ENCODE measurements at places on chromosomes 11 and 22.

DNA sequence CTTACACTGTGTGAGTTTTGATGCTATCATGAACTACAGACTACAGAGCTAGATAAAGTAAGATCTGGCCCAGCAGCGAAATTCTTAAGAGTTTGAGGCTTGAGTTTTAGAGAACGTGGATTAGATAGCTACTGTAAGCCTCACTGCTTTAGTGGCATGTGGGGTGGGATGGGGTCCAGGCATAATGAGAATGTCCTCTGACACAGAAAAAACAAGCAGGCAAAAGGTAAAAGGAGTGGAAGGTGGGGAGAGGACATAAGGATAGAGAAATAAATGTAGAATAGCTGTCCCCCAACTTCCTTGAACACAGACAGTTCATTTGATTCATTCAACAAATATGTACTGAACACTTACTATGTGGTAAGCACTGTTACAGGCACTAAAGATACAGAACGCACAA lies 324.5 kb upstream of the PITPNB start:
- DNase-seq, result no peak

- DNase-seq, result peak; percentile 23
Observed at GRCh38 chr22:45344334-45344733, 34.6 kb downstream of the FAM118A start.

- no peak for DNase-seq
Observed at GRCh38 chr22:44220727-44221680, 40.3 kb downstream of the PARVG start.

DNA sequence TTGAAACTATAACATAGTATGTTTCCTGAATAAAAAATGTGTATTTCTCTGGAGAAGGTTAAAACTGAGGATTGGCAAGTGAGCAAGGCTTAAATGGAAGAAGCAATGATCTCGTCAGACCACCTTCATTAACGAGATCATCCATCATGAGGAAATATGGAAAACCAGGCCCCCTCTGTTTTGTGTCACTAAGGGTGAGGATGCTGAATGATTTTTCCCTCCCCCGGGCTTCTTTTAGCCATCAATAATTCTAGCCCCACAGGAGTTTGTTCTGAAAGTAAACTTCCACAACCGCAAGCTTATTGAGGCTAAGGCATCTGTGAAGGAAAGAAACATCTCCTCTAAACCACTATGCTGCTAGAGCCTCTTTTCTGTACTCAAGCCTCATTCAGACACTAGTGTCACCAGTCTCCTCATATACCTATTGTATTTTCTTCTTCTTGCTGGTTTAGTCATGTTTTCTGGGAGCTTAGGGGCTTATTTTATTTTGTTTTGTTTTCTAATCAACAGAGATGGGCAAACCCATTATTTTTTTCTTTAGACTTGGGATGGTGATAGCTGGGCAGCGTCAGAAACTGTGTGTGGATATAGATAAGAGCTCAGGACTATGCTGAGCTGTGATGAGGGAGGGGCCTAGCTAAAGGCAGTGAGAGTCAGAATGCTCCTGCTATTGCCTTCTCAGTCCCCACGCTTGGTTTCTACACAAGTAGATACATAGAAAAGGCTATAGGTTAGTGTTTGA lies 5.8 kb upstream of the HBE1 start:
- peak; percentile 11 for DNase-seq

- no peak for DNase-seq
Observed at GRCh38 chr11:62999649-63000048, 14.9 kb upstream of the SLC22A6 start.

DNA sequence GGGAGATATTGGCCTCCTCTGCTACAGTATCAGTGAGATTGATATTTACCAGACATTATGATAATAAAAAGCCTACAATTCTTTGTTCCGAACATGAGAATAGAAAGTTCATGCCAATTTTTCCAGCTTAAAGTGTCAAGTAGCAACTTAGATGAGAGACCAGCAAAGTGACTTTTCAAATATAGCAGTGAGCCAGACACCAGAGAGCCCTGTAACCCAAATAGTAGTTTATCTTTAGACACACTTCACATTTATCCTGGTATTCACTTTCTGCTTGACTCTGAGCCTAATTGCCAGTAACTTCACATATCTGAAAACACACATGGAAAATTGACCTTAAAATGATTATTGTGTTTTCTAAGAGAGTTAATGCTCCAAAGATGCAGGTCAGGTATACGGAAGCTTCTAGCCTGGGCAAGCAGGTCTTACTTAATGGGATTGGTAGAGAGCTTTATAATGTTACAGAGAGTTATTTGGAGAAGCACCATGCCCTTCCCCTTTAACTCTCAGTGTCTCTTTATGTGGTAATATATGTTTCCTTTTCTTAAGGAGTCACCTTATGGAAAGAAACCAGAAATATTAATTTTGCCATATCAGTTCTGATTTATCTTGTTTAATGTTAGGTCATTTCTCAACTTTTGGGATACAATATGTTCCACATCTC lies 852.3 kb upstream of the CHORDC1 start:
- no peak for DNase-seq

DNA sequence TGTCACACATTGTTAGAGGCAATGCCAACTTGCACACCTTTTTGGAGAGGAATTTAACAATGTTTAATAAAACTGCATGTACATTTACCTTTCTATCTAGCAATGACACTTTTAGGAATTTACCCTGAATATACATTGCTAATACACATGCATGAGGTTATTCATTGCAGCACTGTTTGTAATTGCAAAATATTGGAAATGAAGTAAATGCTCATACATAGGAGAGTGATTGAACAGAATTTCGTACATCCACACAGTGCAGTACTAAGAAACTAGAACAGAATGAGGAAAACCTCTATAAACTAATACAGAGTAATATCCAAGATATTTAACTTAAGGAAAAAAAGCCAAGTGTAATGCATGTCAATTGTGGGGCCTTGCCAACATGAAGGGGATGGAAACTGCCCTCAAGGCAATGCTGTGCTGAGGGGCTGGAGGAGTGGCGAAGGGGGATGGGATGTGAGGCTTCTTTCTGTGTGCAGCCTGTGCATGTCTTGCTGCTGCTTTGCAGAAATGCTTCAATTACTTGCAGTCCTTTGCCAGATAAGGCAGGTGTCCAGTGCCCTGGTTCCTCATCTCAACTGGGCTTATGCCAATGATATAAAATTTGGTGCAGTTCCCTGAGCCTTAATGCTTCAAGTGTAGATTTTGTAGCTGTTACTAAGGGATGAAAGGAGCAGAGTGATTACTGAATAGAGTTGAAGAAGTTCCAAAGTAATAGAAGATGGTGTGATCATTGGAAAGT lies 96.1 kb downstream of the GRIA4 start:
- no peak for DNase-seq

DNA sequence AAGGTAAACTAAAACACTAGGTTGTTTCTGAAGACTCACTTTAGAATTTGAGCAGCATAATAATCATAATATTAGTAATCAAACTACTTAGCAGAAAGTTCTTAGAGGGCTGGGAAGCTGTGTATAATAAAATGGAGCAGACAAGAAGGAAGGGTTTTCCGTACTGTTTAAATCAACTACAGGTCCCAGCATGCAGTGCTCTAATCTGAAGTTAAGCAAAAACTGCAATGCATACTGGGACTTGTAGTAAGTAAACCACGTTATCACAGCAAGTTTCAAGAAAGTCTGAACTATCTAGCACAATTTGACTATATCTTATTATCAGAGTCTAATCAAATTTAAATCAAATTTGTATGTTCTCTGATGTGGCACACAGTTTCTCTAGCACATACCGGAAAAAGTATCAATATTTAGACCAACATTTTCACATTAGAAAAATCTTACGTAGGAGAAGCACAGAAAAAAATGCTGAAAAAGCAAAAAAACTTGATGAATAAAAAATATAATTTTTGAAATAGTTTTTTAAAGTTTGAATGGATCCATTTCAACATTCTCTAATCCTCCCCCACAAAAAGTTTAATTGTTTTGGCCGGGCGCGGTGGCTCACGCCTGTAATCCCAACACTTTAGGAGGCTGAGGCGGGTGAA lies 8.2 kb downstream of the PHF21A start:
- DNase-seq, result peak; percentile 91

- DNase-seq, result no peak
Observed at GRCh38 chr11:1113405-1114201, 38.9 kb downstream of the MUC2 start.

GRCh38 chr11:104091281-104092096 lies 55.0 kb downstream of the DDI1 start:
- DNase-seq, result peak; percentile 26

- DNase-seq, result peak; percentile 86
Observed at GRCh38 chr22:38272373-38273134, at the start of gene TMEM184B. TMEM184B (minus strand) TSS chr22:38273010; CDS start chr22:38247961, 25,049 bp downstream.

- DNase-seq, result no peak
Observed at GRCh38 chr11:42974510-42975179, 337.2 kb upstream of the API5 start.

GRCh38 chr11:131928992-131929391 lies 558.6 kb downstream of the NTM start:
- no peak for DNase-seq

- DNase-seq, result no peak
Observed at GRCh38 chr11:125226706-125227105, 62.2 kb downstream of the PKNOX2 start.

- DNase-seq, result no peak
Observed at GRCh38 chr11:69883292-69884255, 64.4 kb upstream of the FGF3 start.

GRCh38 chr11:130905512-130905911 lies 10.8 kb downstream of the SNX19 start:
- DNase-seq, result no peak

GRCh38 chr11:67031791-67032561 lies 9.0 kb downstream of the SYT12 start:
- peak; percentile 71 for DNase-seq

DNA sequence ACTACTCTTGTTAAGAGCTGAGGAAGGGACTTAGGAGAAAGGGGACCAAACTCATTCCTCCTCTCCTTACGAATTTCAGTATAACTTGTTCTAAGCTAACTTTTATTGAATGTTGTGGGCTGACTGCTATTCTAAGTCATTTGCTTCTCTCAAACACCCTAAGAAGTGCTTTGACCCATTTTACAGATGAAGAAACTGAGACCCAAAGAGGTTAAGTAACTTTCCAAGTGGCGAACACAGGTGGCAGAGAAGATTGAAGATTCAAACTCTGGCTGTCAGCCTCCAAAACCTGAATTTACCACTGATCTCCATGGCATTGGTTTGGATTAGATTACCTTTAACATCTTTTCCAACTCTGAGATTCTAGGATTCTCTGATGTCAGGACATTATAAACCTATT lies 52.2 kb downstream of the TIMP3 start:
- no peak for DNase-seq

- no peak for DNase-seq
Observed at GRCh38 chr22:50269970-50270665, at the start of gene MAPK11. MAPK11 (minus strand) TSS chr22:50270380; CDS start chr22:50270292, 88 bp downstream.

DNA sequence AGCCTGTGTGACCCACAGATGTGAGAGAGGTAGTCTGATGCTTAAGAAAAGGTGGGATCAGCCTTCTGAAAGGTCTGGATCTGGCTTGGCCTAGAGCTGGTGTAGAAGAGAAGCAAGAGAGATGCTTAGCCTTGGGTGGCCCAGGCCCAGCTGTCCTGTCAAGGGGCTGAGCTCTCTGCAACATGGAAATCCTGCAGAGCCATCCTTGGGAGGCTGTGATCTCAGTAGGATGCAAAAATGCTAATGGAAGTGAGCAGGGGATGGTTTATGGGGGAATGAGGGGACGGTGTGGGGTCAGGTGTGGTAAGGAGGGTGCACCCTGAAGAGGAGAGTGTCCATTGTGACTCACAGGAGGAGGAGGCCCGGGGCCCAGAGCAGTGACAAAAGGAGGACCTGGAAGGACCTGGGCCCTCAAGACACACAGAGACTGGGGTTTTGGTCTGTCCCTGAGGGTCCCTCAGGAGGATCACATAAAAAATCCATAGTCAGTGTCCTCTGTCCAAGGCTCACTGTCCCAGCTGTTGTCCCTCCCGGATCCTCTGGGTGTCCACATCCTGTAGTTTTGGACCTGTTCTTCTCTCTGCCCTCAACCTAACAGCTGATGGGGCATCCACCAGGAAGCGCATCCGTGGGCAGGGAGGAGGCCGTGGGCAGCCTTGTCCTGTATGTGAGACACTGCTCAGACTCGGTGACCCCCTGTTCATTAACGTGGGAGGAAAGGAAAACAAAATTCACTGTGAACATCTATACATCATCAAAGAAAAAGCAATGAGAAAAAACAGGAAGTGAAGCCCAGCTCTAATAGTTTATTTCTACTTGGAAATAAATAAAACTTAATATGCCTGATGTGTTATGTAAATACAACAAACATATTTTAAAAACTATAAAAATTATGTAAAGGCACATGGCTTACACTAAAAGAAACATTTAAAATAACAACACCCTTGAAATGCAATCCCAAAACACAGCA lies 129.8 kb downstream of the ZNF280B start:
- no peak for DNase-seq

DNA sequence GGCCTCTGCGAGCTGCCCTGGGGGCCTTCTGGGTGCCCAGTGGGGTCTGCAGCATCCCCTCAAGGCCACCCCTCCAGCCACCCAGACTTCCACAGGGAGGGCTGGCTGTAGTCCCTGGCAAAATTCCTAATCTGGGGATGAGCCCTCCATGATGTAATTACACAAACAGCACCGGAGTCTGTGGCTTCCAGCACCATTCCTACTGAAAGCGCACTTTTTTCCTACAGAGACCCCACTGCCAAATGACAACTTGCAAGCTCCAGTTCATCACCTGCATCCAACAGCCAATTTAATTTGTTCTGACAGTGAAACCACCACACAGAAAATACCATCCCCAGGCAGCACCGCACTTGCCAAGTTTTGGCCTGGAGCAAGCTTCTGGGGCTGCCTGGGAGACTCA lies 70.4 kb downstream of the TRMU start:
- DNase-seq, result no peak

DNA sequence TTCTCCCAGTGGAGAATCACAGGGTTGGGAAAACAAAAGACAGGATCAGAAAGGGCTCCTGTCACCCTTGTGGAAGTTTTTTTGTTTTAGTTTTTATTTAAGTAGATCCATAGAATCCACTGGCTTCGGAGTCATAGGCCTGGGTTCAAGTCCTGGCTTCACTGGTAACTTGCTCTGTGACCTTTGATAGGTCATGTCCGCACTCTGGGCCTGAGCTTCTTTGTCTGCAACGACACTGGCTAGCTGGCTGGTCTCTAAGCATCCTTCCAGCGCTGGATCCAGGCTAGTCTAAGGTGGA lies 1.4 kb downstream of the ZFTA start:
- DNase-seq, result no peak

- DNase-seq, result peak; percentile 67
Observed at GRCh38 chr11:22666688-22667439, 453 bp downstream of the GAS2 start.

DNA sequence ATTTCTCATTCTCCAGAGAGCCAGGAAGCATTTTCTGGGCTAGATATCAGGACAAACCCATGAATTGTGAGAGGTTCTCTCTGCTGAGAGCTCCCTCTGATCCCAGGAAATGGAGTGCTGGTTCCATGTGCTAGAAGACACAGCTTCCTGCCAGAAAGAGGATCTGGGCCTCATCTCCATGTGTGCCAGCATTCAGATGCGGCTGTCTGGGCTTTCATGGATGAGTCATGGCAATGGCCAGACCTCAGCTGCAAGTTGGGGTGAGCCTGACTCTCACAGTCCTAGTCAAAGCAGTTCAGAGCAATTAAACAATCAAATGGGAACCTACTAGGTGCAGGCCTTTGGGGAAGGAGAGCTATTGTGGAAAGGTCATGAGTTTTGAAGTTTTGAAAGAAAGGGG lies 82.3 kb upstream of the EED start:
- no peak for DNase-seq
